ENCODE measurements at places on chromosomes 5 and 9. TPM values are rescaled to one million over a fixed set of nuclear protein-coding genes. Genes with fewer than 3 reads are reported as not detected.

Gene CARTPT
- not detected for total RNA-seq

Gene PCDHA1
- not detected for total RNA-seq

Gene ADRB2
- 37.0 TPM for total RNA-seq

- no peaks in the 10 kb centered on the region for H3K4me1 ChIP-seq
- no peak overlapping the region for H3K27ac ChIP-seq
- no peaks in the 10 kb centered on the region for H3K27me3 ChIP-seq
- no peaks in the 10 kb centered on the region for H3K36me3 ChIP-seq
- no peak for DNase-seq
These were observed 314.5 kb downstream of the ADGRV1 start for GRCh38 chr5:90873033-90873517.

DNA sequence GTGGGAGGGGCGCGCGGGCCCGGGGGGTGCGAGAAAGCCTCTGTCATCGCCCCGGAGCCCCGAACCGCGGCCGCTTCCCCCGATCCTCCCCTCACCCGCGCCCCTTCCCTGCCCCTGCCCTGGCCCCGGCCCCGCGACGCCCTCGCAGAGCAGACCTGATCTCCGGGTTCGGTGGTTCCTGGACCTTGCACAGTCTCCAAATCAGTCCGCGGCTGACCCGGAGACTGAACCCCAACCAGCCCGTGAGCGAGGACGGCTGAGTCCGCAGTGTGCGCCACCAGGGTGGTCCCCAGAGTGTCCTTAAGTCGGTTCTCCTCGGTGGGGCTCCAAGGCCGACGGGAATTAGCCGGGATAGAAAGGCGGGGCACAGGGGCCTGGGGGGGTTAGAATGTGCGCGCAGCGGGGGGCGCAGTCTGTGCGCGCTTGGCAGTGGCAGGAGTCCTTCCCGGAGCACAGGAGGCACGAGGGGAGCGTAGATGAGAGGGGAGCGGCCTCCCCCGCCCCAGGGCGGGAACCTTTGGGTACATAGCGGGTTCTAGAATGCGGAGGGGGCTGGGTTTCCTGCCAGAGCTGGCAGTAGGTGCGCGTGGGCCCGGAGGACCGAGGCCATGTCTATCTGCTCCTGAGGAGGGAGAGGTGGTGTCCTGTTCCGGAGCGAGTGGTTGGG is 779 bp downstream of the PKN3 start:
- H3K4me3 ChIP-seq, result no peak overlapping the region
- H3K4me1 ChIP-seq, result no peaks in the 10 kb centered on the region
- DNase-seq, result no peak
- no peaks in the 10 kb centered on the region for H3K36me3 ChIP-seq

- H3K27ac ChIP-seq, result no peak overlapping the region
- H3K27me3 ChIP-seq, result no peaks in the 10 kb centered on the region
- H3K36me3 ChIP-seq, result no peaks in the 10 kb centered on the region
These were observed 50.7 kb upstream of the FST start for GRCh38 chr5:53429706-53430105.
